ENCODE measurements at places on chromosomes 2 and 18.

GRCh38 chr2:7226501-7226900 lies 309.3 kb downstream of the RNF144A start:
- DNase-seq = no peak

GRCh38 chr18:48105317-48105716 lies 174.9 kb upstream of the SMAD2 start:
- DNase-seq = no peak

DNA sequence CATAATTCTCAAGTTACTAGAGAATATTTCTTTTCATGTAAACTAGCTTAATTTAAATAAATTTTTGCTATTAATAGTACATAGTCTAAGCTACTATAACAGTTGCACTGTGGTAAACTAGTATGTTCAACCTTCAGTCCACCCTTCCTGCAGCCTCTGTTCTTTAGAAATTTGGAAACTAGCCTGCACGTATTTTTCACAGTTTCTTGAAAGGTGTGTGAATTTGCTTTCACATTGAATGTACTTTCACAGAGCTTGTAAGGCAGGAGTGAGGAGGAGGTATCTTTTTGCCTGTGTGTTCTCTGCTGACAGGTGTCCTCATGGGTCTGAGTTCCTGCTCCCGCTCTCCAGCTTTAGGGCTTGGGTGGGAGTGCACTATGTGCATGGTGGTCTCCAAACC lies 117.5 kb downstream of the ATP9B start:
- no peak for DNase-seq

DNA sequence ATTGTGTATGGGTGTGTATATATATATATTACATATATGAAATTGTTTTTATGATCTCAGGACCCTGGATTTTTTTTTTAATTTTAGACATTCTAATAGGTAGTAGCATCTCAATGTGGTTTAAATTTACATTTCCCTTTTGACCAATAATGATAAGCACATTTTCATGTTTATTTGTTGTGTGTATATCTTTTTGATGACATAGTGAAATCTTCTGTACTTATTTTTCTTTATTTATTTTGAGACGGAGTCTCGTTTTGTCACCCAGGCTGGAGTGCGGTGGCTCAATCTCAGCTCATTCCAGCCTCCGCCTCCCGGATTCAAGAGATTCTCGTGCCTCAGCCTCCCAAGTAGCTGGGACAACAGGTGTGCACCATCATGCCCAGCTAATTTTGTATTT lies 35.1 kb upstream of the CYBRD1 start:
- DNase-seq = no peak

GRCh38 chr2:25548601-25549000 lies 124.8 kb downstream of the DTNB start:
- DNase-seq = no peak

DNA sequence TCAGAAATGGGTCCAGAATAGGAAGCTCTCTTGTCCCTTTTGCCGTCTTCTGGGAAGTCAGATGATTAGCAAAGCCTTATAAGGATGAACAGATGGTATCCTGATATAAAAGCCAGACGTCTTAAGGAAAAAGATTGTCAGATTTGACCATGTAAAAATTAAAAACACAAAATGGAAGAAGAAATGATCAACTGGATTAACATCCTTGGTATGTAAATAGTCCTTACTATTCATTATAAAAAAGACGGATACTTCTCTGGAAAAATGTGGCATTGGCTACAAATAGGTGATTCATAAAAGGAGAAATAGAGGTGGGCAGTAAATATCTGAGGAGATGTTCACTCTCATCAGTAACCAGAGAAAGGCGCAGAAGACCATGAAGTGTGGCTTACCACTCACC lies 33.7 kb upstream of the SCLY start:
- no peak for DNase-seq

DNA sequence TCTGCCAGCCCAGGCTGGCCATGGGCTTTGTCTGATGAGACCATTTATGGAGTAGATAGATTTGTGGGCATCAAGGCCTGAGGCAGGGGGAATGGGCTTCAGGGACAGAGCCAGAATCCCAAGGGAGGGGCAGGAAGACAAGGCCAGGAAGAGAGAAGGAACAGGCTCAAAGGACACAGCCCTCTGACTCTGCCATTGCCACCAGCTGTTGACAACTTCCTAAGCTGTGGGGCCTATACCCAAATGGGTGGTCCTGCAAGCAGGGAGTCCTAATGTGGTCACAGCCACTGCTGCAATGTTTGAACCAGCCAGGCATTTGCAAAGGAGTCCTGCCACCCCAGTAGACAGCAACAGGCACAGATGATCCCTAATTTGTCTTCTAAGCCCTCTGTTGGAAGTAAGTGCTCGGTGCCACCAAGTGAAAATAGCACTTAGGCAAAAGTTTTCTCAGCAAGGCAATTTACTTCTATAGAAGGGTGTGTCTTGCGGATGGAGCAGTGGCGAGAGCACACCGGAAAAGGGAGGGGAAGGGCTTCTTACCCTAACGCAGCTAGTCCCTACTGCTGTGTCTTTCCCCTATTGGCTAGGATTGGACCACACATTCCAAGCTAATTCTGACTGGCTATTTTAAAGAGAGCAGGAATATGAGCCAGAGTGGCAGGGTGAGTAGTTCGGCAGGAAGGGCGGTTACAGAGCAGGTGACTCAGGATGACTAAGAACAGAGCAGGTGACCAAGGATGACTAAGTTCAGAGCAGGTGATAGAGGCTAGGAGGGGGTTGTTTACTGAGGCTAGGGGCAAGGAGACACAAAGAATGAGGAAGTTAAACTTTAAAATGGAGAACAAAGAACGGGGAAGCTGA lies 47.2 kb downstream of the C1QL2 start:
- no peak for DNase-seq

DNA sequence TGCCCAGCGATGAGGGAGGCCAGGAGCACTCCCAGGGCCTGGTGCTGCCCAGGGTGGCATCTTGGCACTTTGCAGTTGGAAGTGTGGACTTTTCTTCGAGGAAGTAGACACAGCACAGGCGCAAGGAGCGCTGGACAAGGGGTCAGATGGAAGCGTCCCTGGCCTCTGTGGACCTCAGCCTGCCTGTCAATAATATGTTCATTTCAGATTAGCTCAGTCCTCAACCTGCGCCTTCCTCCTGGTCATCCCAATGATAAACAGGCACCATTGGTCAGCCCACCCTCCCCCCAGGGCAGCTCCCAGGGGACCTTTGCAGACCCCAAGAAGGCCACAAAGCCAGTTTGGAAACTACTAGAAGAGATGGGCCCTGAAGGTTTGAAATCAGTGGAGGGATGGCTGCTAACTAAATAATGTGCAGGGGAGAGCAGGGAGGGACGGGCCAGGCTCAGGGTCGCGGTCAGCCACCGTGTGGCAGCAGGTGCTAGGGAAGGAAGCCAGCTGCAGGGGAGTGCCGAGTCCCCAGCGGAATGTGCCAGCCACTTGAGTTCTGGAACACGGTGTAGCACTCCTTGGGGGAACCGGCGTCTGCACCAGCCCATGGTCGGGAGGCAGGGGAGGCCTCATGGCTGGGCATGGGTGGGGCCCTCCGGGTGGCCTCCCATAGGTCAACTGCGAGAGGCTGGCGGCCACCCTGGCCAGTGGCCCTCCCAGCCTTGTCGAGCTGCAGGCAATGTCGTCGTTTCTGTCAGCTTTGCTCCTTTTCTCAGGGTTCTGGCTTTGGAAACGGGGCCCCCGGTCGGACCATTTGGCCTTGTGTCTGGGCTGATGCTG lies 59.9 kb downstream of the ADI1 start:
- DNase-seq = no peak

DNA sequence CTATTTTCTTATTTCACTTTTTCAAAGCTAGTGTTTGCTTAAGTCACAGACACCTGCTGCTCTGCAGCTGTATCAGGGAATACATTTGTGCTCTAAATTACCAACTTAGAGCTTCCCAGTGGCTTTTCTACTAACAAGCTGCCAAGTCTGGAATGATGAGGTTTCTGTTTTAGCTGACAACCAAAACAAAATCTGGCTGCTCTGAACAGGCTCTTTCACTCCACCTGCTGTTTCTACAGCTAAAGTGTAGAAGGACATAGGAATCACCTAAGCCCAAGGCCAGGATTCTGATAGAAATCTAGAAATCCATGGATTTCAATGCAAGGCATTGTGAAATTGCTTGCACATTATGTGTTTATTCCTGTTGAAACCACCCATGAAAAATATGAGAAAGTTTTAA lies 201.2 kb downstream of the SUCLG1 start:
- no peak for DNase-seq

DNA sequence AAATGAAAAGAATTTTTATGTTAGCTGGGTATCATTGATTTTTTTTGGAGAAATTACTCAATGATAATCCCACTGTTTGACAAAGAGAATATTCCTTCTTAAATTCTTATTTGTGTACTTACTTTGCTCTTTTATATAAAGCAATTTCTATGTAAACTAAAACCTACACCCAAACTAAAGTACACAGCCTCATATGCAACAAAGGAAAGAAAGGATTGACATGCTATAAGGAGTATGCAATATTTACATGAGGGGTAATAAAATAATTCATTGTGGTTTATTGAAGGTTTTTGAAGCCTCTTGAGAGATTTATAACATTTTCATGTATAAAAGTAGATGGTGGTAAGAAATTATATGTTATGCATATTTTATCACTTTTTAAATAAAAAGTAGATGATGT lies 368.5 kb downstream of the CDH7 start:
- DNase-seq = no peak

GRCh38 chr2:100141906-100142305 lies 484 bp downstream of the AFF3 start:
- no peak for DNase-seq

GRCh38 chr2:84194181-84194580 lies 264.9 kb downstream of the SUCLG1 start:
- no peak for DNase-seq

DNA sequence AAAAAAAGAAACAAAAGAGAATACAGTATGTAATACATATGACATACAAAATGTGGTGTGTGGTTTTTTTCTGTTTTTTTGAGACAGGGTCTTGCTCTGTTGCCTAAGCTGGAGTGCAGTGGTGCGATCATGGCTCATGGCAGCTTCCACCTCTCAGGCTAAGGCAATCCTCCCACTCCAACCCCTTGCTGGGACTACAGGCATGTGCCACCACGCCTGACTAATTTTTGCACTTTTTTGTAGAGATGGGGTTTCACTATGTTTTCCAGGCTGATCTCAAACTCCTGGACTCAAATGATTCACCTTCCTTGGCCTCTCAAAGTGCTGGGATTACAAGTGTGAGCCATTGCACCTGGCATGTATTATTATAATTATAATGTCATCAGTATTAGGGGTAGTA lies 38.9 kb downstream of the DHX57 start:
- no peak for DNase-seq

- DNase-seq = no peak
Observed at GRCh38 chr2:54550547-54550946, 94.4 kb downstream of the SPTBN1 start.

GRCh38 chr2:105821428-105822125 lies 76.9 kb downstream of the NCK2 start:
- no peak for DNase-seq

All from stimulated activated CD4-positive, alpha-beta T cell treated with anti-CD3 and anti-CD28 coated beads, TNF-alpha, amount 100 ng/mL, for 1 hour (primary cell).